ENCODE measurements at places on chromosomes 7 and 10. TPM values are rescaled to one million over a fixed set of nuclear protein-coding genes. Genes with fewer than 3 reads are reported as not detected.

STAG3 gene
- total RNA-seq = not detected

SYT15B gene
- total RNA-seq = not detected

CPXM2 gene
- total RNA-seq = under 0.01 TPM

AKR1C3 gene
- total RNA-seq = 3.7 TPM

FAM25A gene
- 3.3 TPM for total RNA-seq

OPN4 gene
- total RNA-seq = not detected

FUOM gene
- total RNA-seq = 17.5 TPM

VSTM4 gene
- total RNA-seq = not detected

HOXA3 gene
- 2.1 TPM for total RNA-seq

OLAH gene
- 0.55 TPM for total RNA-seq

FRMD4A gene
- total RNA-seq = 10.6 TPM

DNMBP gene
- total RNA-seq = 5.3 TPM

LRRC61 gene
- 24.4 TPM for total RNA-seq

STEAP2 gene
- 5.1 TPM for total RNA-seq

NYAP1 gene
- 4.8 TPM for total RNA-seq

GPER1 gene
- total RNA-seq = not detected

MYO3A gene
- total RNA-seq = not detected

DYDC2 gene
- total RNA-seq = 0.08 TPM

VAX1 gene
- total RNA-seq = not detected

Data from hair follicular keratinocyte (primary cell).